Kidney epithelial cell (primary cell): ENCODE measurements at places on chromosomes 3 and 15.

GRCh38 chr3:135175728-135176277 is 380.7 kb downstream of the EPHB1 start:
- no peak for DNase-seq

DNA sequence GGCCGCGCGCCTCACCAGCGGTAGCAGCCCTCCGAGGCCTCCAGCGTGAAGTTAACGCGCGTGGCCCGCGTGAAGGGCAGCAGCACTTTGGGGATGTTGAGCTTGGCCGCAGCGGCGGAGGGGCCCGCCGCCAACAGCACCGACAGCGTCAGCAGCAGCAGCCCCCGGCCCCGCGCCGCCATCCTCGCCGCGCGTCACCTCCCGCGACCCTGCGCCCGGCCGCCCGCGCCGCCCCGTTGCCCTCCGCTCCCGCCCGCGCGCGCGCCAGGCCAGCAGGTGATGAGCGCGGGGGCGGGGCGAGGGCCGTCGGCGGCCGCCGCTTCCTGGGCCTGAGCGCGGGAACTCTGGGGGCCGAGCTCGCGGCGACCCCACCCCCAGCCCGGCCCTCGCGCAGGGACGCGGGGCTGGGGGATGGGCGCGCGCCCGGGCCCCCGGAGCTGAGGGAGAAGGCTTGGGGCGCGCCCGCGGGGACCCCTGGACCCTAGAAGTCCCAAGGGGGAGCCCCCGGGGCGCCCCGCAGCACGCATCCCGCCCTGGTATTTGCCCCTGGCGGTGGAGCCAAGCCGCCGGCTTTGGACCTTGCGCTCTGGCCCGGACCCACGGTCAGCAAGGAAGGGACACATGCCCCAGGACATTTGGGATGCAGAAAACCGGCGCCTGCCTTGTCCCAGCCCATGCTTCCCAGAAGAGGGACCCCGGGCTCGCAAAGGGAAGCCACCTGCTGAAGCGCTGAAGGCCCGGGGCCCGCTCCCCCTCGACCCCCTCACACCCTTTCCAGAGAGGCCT is at the start of gene NUP210:
Gene NUP210 (minus strand): TSS at position 278 of the 786 bp plus-strand sequence. CDS start 96 bp downstream, at position 182.
- DNase-seq, result no peak

GRCh38 chr3:141401095-141401494 is 32.8 kb downstream of the ZBTB38 start:
- no peak for DNase-seq

- DNase-seq, result no peak
These were observed 918.8 kb upstream of the CFAP20DC start for GRCh38 chr3:59968513-59969045.

GRCh38 chr15:51907136-51907862 is 64.3 kb downstream of the LEO1 start:
- DNase-seq, result peak; percentile 44

DNA sequence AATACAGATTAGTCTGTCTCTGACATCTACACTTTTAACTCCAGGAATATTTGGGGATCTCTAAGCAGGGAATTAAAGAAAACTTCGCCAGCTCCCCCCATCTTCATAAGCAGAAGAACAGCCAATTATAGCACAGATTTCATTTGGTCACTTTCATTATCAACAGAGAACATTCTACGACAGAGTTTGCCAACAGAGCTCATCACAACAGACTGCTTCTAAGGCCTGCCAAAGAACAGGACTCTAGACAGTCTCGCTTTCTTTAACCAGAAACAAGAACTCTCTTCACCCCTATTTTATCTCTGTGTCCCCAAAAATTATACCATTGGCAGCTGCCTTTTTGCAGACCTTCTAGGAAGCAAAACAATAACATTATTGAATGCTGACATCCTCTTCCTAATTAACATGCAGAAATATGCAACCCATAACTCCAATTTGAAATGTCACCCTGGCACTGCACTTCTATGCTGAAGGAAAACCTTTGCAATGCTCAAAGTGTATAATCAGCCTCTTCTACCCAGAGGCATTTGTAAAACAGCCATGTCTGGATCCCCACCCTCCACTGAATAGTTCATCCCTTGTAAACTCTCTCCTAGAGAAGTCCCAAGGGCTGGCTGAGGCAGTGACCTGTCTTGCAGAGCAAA is 552.8 kb downstream of the MAGI1 start:
- DNase-seq, result no peak

DNA sequence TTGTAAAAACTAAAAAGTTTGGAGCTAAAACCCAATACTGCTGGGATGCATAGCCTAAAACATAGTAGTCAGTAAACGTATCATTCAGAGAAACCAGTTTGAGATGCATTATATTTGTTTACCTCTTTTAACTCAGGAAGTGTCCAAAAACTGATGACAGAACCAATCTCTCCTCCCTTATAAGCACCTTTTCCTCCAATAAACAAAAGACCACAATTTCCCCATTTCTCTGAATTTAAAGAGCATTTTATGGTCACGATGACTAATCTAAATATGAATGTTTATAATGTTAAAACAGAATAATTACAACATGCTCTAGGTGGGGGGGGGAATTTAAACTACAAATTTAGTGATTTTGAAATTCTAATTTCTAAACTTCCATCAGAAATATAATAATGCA is 58.5 kb downstream of the CEP63 start:
- no peak for DNase-seq

GRCh38 chr3:90091549-90091948 is 984.1 kb downstream of the EPHA3 start:
- DNase-seq, result no peak

DNA sequence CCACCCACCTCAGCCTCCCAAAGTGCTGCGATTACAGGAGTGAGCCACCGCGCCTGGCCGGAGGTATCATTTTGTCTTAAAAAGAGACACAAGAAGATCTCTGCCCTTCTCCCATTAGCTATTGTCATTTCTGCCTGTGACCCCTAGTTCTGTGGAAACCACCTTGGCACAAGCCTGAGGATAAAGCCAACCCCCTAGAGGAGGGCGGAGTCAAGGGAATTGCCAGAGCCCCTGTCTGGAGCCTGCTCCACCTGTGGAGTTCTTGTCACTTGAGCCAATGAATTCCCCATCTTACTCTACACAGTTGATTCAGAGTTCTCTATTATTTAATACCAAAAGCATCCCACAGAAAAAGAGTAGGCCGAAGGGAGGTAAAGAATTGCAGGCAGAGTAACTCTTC is 34.9 kb upstream of the KLHL6 start:
- DNase-seq, result no peak

GRCh38 chr3:149371001-149371722 is 6.3 kb downstream of the TM4SF1 start:
- DNase-seq, result no peak

DNA sequence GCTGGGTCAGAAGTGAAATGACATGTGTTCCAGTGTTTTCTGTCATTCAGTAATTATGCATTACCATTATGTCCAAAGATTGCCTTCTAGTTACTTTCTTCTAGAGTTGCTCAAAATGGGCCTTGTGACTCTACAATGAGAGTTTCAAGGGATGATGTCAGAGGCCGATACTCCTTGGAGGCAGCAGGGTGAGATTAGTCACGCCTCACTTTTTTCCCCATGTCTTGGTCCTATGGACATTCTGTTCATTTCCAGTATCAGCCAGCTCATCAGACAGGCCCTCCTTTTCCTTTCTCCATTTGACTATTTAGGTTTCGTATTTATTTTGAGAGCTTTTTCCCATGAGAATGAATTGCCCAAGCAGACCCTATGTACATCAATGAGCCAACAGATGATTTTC is 17.5 kb downstream of the VGLL3 start:
- no peak for DNase-seq

- no peak for DNase-seq
These were observed 62.4 kb upstream of the MBNL1 start for GRCh38 chr3:152206243-152206760.

- DNase-seq, result no peak
These were observed 276.7 kb downstream of the ADAMTSL3 start for GRCh38 chr15:83930392-83931212.

DNA sequence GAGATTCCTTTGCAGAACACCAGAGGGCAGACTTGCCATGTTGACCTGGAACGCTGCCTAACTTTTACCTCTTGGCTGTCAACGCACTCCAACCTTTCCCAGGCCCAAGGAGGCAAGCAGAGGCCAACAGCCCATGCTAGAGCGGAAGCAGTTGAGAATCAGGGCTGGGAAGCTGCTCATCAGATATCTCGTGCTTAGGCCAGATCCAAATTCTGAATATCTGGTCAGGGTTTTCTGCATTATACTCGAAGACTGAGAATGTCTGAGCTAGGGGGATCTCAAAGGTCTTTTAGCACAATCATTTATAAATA is 2.5 kb downstream of the XIRP1 start:
- DNase-seq, result no peak

DNA sequence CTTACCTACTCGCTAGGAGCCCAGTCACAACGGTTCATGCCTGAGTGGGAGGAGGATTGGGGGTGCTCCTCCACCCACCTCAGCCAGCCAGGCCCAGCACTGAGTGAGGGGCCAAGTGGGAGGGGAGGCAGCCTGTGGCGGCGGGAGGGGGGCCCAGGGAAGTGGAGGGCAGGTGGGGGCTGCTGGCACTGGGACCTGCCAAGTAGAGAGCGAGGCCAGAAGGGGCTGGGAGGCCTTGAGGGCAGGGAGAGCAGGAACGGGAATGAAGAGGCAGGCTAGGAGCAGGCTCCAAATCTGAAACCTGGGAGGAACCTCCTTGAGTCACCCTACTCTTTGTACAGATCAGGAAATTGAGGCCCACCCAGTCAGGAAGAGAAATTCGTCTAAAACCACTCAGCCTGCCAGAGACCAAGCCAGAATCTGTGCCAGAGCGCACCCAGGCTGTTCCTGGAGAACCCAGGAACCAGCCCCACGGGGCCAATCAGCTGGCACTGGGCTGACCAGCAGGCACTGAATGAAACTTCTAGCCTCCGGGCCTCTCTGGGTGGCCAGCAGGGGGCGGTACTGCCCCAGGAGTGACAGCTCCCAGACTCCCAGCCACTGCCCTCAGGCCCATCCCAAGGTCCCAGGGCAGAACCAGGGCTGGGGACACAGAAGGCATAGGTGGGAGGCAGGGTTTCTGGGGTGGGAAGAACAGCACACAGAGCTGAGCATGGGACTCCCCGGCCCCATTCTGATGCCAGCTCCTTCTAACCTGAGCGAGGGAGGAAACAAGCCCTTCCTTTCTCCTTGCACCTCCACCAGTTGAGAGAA is 14.8 kb upstream of the CYP11A1 start:
- no peak for DNase-seq

- DNase-seq, result no peak
These were observed 6.6 kb upstream of the ADGRG7 start for GRCh38 chr3:100602506-100603444.

DNA sequence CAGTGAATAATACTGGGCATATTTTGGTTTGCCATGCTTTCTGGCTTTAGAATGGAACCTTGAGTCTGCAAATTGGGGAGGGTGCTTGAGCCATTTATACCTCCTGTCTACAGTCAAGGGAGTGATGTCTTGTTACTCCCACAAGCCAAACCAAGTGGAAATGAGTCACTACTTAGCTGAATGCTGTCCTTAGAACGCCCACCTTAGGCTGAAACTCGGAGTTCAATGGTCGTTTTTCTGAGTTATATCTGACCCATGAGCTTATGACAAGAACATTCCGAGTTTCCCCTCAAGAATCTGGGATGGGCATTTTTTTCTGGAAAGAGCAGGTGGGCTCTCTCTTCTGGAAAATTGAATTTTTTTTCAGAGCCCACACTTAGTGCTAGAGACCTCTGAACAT is 17.4 kb upstream of the CLDN18 start:
- DNase-seq, result no peak

- no peak for DNase-seq
These were observed 841.2 kb downstream of the TUSC7 start for GRCh38 chr3:117550766-117551165.

DNA sequence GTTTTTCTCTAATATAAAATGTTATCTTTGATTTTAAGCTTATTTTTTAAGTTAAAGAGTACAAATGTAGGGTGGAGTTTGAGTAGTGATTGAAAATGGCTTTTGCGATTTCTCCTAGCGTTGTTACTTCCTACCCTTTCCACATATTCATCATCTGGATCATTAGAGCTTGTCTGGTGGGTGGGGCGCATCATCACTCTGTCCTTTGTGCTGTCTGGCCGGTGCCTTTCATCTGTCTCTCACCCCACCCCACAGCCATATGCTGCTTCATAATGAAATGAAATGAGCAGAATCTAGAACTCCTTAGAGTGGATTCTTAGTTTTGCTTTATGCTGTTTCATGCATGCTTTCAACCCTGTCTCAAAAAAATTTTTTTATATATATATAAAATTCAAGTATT is 44.3 kb downstream of the ATP1B3 start:
- DNase-seq, result no peak

- peak; percentile 10 for DNase-seq
These were observed 394.2 kb upstream of the EPHA3 start for GRCh38 chr3:88713233-88713691.

- peak; percentile 92 for DNase-seq
These were observed 237.8 kb upstream of the UBE2E1 start for GRCh38 chr3:23567917-23568316.

DNA sequence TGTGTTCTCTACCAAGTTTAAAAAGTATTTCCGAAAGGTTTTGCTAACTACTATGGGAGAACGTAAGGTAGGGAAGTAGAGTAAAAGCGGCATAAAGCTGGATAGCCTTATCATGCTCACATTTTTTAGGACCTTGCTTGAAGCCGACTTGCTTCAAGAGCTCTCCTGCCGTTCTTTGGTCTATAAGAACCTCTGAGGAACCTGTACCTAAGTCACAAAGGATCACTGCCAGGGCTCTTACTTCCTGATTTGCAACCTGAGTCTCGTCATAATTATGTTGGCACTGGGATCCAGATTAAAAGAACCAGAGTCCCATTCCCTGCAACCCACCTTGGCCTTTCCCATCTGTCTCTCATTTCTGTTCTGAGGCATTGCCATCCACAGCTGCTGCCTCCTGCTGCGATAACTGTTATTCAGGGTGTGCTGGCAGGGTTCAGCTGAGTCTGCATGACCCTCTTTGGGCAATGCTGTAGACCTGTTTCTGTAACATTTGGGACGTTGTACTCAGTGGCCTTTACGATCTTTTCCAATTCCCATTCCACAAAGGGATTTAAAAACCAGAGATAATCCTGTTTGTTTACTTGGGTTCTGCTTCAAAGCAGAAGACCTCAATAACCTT is 131.0 kb upstream of the UMPS start:
- DNase-seq, result no peak

DNA sequence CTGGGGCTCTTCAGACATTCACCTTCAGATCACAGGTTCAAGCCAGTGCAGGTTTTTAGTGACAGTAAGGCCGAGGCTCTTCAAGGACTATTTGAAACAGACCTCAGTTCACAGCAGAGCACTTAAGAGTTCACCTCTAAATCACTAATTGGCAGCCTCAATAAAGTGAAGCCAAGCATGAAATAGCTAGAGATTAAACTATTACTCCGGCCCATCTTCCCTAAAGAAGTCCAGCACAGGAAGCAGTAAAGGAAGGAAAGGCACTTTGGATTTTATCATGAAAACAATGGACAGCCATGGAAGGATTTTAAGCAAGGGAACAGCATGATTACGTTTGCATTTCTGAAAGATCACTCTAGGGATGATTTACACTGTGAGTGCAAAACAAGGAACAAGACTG is 27.6 kb upstream of the ARL6 start:
- peak; percentile 34 for DNase-seq

GRCh38 chr3:183247011-183247589 is 6.0 kb upstream of the B3GNT5 start:
- DNase-seq, result no peak
